Skeletal muscle cell (primary cell): ENCODE measurements at places on chromosomes 6 and 20.
A peak's percentile ranks its signal among the peaks of the same experiment; 100 is the strongest.

DNA sequence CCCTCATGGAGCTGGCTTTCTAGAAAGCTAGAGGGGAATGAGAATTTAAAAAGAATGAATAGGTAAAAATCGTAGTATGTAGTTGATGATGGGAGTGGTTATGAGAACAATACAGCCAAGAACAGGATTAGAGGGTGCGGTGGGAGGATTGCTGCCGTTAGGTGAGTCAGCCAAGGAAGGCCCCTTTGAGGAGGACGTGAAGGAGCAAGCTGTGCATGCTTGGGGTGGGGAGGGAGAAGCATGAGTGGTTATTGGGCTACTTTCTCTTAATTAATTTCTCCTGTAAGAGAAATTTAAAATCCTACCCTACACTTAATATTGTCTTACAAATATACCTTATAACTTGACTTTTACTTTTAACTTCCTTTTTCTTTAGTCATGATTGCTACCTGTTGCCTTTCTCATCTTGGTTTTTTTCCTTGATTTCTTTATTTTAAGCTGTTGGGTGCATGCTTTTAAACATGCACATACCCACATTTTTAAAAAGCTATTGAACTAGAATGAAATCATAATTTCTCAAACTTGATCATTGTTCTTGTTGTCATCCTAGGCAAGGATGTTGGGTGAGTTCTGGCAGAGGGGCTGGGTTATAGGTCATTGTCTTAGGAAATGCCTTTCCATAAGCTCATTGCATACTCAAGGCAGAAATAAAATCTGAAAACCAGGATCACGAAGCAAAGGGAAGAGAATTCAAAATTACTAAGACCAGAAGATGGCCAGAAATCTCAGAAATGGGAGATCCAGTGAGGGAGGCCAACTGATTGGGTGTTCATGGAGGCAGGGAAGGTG lies 114.5 kb downstream of the TCP11 start:
- no peak for DNase-seq

GRCh38 chr6:14772188-14772587 lies 473.7 kb upstream of the JARID2 start:
- DNase-seq: no peak

DNA sequence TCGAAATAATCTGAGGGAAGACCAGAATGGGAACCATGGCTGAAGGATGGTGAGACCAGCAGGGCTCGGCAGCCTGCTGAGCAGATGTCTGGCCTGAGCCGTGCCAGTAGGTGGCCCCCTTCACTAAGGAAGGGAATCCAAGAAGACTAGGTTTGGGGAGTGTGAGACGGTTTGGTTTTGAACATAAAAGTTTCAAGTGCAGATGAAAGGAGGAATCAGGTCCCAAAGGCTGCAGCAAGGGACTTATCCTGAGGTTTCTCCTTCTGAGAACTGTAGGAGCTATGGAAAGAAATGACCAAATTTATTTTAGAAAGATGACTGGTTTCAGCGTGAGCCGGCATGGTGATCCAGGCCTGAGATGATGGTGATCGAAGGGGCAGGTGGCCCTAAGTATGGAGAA lies 4.6 kb upstream of the OSER1 start:
- DNase-seq: no peak

- no peak for DNase-seq
Observed at GRCh38 chr6:11223286-11223864, 9.1 kb downstream of the NEDD9 start.

GRCh38 chr6:106220485-106220884 lies 105.1 kb downstream of the ATG5 start:
- DNase-seq: no peak

DNA sequence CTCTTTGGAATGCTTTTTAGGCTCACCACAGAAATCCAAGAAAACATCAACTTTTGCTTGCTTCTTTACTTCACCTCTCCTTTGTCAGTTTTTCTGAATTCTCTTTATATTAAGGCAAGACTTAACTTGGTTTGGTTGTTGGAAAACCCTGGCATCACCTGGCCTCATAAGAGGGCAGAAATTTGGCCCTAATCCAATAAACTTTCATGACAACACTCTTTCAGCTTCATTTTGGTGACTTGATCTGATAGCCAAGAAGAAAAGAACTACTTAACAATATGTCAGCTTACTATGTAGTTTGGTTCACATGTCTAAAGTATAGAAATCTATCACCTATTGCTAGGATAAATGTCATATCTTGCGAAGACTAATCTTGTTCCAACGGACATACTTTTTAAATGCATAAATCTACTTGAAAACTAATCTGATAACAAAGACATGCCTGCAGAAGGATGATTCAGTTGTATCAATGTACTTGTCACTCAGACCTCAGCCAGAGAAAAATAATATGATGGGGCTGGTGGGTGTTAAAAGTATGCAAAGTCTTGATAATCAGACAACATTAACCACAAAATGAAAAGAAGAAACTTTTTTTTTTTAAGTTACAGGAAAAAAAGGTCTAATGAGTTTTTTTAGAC lies 19.3 kb upstream of the HBS1L start:
- no peak for DNase-seq

GRCh38 chr20:51651921-51652549 lies 109.5 kb upstream of the NFATC2 start:
- no peak for DNase-seq

GRCh38 chr6:155340464-155341129 lies 26.3 kb upstream of the TFB1M start:
- DNase-seq: no peak

- DNase-seq: no peak
Observed at GRCh38 chr20:58485393-58485792, 29.8 kb downstream of the APCDD1L start.

GRCh38 chr6:160167604-160168399 lies 46.2 kb downstream of the SLC22A1 start:
- DNase-seq: no peak

- no peak for DNase-seq
Observed at GRCh38 chr20:43979576-43980105, 65.0 kb downstream of the TOX2 start.

- no peak for DNase-seq
Observed at GRCh38 chr6:35230950-35231349, 17.2 kb downstream of the SCUBE3 start.

DNA sequence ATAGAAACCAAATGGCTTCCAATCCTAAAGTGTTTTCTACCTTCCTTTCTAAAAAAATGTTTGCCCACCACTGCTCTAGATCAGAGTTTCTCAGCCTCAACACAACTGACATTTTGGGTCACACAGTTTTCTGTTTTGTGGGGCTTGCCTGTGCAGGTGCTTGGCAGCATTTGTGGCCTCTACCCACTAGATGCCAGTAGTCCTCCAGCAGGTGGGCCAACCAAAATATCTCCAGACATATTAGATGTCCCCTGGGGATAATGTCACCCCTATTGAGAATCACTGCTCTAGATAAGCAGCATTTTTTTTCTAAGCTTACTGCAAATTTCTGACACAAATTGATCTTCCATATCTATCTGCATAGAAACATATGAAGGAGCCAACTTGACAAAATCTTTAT lies 26.3 kb upstream of the EPM2A start:
- DNase-seq: no peak

GRCh38 chr6:68635706-68636513 lies 828 bp downstream of the ADGRB3 start:
- DNase-seq: no peak

- no peak for DNase-seq
Observed at GRCh38 chr6:44161997-44162338, 3.3 kb downstream of the CAPN11 start.

DNA sequence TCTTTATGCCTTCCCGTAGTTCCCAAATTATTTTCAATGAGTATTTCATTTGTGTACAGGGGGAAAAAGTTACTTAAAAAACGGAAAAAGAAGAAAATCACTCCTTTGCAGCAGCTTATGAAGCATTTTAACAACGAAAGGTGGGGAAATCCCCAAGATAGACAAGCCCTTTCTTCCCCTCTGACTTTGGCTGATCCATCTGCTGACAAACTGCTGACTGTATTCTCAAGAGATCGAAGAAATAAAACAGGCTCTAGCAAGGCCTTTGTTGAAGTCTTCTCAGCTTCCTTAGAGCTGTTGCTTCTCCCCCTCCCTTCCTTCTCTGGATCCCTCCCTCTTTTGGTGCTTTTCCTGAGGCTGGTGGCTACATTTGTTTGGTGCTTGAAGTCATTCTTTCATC lies 325.2 kb downstream of the NRN1 start:
- DNase-seq: peak; percentile 51

DNA sequence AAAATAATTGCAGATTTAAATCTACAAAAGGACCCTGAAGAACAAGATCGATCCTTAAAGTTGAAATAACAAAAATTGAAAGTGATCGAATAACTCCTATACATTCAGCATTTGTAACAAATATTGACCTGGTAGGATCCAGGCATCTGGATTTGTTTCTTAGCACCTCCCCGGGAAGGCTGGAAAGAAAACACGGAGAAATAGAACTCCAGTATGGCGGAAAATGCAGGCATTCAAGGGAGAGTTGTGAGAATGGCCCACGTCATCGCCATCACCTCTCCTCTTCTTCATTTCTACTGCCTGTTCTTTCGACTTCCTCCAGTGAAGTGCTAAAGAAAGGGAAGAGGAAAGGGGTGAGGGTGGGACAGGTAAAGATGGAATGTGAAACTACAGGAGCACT lies 242.3 kb upstream of the TFAP2D start:
- DNase-seq: no peak

DNA sequence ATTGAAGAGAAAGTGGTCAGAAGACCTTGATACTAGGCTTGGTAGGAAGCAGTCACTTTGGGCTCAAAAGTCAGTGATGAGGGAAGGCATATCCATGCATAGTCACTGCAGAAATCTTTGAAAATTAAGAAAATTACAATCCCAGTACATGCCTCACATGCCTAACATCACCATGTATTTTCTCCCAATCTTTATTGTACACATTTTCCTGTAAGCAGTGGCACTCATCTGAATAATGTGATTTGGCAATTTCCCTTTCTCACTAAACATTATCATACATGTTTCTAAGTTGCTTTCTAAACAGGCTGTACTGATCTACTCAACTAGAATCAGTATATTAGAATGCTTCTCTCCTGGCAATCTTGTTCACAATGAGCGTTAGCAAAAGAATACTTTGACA lies 280.7 kb upstream of the SUPT3H start:
- no peak for DNase-seq

DNA sequence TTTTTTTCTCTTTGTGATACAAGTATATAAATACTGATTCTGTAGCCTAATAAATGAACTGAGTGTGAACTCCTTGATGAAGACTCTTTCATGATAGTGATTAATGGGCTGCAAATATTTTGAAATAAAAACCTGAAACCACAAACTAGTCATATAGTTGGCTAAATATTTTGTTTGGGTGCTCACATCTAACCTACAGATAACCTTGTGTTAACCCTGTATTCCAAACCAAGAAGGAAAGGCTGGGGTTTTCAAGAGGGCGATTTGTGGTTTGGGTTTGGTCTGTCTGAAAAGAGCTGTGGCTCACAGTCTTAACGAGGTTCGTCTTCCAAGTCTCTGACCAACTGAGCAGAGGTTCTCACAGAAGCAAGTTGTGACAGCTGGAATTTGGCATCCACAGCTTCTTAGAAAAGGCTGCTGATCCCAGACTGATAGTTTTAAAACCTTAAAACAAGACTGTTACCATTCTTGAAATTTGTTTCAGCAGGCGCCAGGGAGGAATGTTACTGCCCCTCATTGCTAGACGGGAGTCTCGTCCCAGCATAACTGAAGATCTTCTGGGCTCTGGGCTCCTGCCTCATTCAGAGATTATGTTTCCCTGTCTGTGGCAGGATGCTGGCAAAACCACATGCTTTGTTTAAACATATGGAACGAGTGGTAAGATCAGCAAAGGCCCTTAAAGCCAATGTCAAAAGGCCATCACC lies 736.4 kb upstream of the MARCKS start:
- DNase-seq: peak; percentile 89

DNA sequence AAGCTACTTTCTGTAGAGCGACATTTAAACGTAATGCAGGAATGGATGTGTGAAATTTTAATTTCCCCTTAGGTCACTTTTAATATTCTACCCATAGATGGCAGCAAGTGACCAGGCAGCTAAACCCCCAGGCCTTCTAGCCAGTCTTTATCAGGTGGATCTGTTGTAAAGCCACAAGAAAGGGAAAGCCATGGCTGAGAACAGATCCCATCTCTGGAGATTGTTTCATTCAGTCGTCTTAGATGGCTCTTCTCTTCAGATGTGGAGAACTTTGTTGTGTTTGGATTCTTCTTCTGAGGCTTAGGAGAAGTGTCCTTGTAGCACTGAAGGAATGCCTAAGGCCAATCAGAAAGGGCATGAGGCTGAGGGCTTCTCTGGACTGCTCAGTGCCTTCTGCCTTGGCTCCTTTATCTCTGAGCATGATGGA lies 15.8 kb upstream of the RNF182 start:
- no peak for DNase-seq

GRCh38 chr6:107632381-107633136 lies 142.6 kb downstream of the SOBP start:
- DNase-seq: no peak

GRCh38 chr6:155517294-155517693 lies 61.7 kb upstream of the NOX3 start:
- DNase-seq: no peak

- DNase-seq: no peak
Observed at GRCh38 chr6:117018771-117019170, 141.7 kb downstream of the RFX6 start.

DNA sequence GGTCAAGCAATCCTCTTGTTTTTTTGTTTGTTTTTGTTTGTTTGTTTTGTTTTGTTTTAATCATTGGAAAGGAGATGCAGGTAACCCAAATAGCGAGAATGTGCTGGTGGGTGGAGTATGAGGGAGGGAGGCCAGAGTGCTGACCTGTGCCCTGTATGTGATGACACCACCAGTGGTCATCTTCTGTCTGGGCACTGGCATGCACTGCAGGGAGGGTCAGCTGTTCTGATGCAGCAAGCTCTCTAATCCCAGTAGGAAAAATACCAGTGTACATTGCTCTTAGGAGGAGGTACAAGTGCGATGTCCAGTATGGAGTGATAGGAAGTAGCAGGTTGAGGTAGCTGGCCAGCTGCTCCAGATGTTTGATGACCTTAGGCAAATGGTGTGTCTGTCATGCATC lies 2.9 kb upstream of the CST1 start:
- DNase-seq: no peak

DNA sequence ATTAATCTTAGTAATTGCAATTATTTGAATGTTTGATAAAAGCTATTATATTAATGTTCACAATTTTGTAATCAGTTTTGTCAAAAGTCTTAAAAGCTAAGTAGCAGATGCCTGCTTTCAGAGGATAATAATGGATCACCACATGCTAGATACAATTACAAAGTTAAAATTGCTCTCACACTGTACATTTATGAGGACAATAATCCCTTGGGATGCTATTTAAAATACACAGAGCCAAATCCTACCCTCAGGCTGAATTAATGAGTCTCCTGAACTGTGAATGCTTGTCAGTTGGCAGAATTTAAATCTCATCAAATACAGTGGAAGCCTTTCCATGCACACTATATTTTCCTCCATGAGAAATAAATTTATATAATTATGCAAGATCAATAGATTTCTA lies 153.3 kb upstream of the SYNCRIP start:
- DNase-seq: no peak

- DNase-seq: no peak
Observed at GRCh38 chr20:57675773-57676172, 34.0 kb downstream of the PMEPA1 start.

GRCh38 chr6:100176951-100177710 lies 183.1 kb upstream of the MCHR2 start:
- no peak for DNase-seq

- no peak for DNase-seq
Observed at GRCh38 chr6:168388641-168389633, 52.0 kb upstream of the SMOC2 start.

GRCh38 chr6:12537389-12537788 lies 179.2 kb upstream of the PHACTR1 start:
- no peak for DNase-seq
